ENCODE measurements at places on chromosomes 12 and 14.

DNA sequence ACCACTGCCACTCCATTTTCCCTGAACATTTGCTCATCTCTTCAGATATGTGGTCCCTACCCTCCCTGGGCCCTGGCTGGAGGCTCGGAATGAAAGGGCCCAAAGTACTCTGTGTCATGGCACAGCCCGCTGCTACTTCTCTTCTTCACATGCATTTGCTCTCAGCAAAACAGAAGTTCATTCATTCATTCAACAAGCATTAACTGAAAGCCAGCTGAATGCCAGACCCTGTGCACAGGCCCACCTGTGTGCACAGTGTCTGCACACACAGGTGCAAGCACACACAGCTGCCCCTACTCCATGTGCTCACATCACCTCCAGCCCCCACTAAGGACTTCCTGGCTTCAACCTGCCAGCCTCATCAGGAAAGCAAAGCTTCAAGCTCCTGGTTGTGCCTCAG, 7.8 kb downstream of the WNT1 start:
- DNase-seq: no peak

DNA sequence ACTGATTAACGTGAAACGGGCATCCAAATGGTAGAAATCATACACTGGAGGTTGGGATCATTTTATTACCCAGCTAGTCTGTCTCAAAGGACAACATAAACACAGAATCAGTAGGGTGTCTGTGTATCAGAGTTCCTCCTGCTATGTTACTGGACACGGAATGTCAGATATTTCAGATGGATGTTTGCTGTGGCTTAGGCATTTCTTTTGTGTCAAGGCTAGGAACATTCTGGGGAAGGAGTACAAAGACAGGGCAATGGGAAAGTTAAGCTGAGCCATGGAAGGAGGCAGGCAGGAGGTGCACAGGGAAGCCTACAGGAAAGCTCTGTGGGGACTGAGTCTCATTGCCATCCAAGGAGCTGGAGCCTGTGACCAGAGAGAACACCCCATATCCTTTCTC, 254.6 kb downstream of the C12orf75 start:
- DNase-seq: no peak

DNA sequence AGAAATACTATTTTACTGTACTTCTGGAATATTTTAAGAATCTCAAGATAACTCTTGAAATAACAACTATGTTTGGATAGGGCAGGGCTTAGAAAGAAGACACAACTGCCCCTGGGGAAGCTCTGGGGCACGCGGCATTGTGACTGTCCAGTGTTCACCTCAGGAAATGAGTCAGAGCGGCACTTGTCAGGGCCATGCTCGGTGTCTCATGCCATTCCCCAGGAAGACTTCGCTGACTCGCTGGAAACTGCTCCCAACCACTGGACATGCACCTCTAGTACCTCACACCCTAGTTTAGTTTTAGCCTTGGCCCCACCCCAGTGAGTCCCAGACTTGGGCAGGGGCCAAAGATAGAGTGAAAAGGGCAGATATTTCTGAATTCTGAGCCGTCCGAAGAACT, 192.0 kb downstream of the TTC7B start:
- DNase-seq: no peak

DNA sequence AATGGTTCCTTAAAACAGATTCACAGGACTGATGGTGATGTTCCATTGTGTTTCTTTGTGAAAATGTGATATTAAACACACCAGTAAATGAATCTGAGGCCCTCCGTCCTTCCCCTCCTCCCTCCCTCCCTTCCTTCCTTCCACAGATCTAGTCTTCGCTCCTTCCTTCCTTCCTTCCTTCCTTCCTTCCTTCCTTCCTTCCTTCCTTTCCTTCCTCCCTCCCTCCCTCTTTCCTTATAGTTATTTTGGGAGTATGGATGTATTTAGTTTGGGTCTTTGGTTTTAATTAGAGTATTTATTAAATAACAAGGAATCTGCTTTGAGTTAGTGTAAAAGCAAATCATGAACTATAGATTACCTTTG, 410.8 kb downstream of the PCNX1 start:
- DNase-seq: no peak

DNA sequence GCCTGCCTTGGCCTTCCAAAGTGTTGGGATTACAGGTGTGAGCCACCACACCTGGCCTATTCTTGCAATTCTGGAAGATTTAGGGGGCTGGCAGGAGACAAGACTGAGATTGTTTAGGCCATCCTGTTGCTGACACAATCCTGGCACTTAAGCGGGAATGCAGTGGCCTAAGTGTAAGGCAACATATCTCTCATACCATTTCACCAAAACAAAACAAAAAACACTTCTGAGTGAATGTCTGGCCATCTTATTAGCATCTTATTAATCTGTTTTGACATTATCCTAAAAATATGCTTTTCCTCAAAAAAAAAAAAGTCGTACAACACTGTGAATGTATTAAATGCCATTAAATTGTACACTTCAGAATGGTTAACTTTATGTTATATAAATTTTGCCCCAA, 67.6 kb downstream of the DENND5B start:
- no peak for DNase-seq

DNA sequence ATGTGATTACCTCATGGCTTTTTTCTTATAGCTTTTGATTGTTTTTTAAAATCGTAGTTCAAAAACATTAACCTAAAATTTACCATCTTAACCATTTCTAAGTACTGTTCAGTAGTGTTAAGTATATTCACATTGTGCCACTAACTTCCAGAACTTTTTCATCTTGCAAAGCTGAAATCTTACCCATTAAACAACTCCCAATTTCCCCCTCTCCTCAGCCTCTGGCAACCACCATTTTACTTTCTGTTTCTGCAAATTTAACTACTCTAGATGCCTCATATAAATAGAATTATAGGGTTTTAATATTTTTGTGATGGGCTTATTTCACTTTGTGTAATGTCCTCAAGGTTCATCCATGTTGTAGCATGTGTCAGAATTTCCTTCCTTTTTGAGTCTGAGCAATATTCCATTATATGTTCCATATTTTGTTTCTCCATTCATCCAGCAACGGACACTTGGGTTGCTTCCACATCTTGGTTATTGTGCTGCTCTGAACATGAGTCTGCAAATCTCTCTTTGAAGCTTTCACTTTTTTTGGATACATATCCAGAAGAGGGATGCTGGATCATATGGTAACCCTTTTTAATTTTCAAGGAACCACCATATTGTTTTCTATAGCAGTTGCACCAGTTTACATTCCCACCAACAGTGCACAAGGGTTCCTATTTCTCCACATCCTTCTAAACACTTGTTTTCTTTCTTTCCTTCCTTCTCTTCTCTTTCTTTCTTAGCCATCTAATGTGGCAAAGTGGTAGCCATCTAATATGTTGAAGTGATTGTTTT, 5.0 kb downstream of the HIF1A start:
- DNase-seq: no peak

- DNase-seq: no peak
These were observed 64.2 kb downstream of the ELK3 start for GRCh38 chr12:96258104-96258961.

DNA sequence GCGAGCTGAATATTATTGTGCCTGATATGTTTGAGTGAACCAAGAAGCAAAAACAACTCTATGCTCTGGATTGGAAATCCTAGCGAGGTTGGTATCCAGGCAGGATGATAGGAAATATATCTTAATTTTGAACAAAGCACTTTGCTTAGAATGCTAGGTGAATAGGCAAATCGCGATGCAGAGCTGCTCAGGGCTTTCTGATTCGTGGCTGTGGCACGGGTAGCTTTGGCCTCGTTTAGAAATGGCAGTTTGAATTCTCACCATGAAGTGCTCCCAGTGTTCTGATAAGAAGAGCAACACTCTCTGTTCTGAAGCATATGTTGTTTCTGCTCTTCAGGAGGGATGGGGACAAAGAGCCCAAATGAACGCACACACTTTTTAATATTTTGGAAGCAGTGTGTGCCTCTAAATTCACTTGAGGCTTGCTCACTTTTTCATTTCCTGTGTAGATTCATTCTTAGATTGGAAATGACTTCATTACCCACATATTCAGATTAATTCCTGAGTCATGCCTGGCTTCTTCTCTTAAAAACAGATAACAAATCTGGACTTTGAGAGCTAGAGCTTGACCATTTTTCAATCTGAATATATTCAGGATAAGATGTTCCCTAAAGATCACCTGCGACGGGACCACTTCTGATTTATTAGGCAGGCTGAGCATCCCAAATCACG, 200.9 kb downstream of the RPAP3 start:
- no peak for DNase-seq

- DNase-seq: no peak
These were observed 88.8 kb downstream of the SCFD1 start for GRCh38 chr14:30710876-30711275.

- DNase-seq: no peak
These were observed 93.7 kb upstream of the PTPRR start for GRCh38 chr12:71014180-71014785.

DNA sequence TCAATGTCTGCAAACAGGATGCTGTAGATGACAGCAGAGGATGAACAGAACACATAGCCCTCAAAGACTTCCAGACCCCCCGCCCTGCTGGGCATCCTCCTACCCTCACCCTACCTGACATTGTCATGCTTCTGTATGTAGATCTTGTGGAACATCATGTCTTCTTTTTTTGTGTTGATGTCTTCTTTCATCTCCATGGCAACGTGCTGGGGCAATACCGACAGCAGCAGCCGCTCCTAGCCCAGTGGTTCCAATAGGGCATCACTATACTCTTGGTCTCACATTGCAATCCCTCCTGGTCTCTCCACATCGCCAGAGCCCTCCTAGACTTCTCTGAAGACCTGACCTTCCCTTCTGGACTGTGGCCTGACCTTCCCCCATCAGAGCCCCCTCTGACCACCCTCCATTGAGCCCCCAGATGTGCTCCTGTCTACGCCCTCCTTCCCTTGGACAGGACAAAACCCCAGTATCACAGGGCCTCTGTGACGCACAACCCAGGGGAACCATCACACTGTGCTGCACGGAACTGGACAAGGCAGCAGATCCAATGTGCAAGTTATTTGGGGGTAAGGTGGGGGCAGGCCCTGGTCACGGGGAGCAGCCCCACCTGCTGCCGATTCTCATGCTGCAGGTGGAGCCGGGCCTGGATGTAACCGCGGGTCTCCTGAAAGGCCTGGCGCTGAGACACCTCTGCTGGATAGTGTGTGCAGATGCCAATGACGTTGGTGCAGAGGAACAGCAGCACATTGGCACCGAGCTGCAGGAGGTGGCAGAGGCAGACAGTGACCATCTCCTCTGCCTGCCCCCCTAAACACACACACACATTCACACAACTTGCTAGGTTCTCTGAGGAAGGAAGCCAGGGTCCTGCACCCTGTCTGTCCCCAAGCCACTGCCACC, 11.1 kb downstream of the ADCY6 start:
- DNase-seq: no peak

DNA sequence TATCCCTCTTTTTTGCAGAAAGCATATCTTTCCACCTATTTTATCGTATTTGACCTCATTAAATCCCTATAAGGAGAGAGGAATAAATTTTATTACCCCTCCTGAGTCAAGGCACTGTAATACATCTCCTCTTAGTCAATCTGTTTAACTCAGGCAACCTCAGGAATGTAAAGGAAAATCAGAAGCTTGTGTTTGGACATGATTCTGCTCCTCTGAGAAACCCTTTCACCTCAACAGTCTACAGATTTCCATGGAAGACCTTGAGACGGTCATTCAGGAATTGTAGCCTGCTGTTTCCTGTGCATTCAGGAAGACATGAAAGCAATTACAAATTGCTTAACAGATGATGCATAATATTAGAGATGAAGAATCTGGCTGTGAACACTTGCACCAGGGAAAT, 360.8 kb downstream of the PAWR start:
- DNase-seq: no peak

GRCh38 chr12:49626836-49627235, 3.5 kb downstream of the PRPF40B start:
- DNase-seq: no peak

- DNase-seq: no peak
These were observed 92.9 kb downstream of the ARMH4 start for GRCh38 chr14:58059126-58059525.

GRCh38 chr12:88805692-88806091, 225.4 kb upstream of the KITLG start:
- DNase-seq: no peak

- DNase-seq: peak; percentile 35
These were observed 89.5 kb upstream of the BCL2L14 start for GRCh38 chr12:11981121-11981733.

GRCh38 chr14:52873694-52874093, 77.2 kb downstream of the FERMT2 start:
- no peak for DNase-seq

DNA sequence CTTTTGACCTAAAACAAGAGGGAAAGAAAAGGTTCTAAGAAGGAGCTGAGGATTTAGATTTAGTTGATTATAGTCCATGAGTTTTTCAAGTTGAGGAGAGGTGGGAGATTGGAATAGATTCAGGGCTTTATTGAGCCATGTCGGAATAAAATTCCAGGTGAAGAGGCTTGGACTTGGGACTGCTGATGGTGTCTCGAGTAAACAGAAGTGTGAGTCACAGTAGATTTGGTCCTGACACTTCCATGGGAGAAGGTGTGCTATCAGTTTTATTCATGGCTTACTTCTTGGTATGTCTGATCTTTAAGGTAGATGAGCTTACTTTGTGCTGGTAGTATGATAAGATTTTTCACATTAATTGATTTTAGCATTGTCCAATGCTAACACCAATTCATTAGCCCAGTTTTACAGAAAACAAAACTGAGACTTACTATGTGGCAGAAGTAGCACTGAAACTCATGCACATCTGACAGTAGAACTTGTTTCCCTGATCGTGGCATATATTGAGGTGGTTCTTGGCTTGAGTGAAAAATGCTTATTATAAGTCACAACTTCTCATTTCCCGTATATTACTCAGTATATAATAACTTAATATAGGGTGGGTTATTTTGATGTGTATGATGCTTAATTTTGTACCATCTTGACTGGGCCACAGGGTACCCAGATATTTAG, 172.4 kb upstream of the IGF1 start:
- DNase-seq: no peak

GRCh38 chr14:23486036-23486435, 16.5 kb downstream of the NGDN start:
- no peak for DNase-seq
